ENCODE measurements at places on chromosomes 7 and 10. TPM values are rescaled to one million over a fixed set of nuclear protein-coding genes. Genes with fewer than 3 reads are reported as not detected.

Gene CTAGE8
- 0.31 TPM for total RNA-seq

Gene RADIL
- not detected for total RNA-seq

Gene CALCR
- total RNA-seq: not detected

Gene HOXA2
- not detected for total RNA-seq

Gene GATA3
- total RNA-seq: 7.6 TPM

Gene SAP25
- 25.2 TPM for total RNA-seq

Gene LIPK
- total RNA-seq: not detected

Gene TSPAN33
- total RNA-seq: 17.0 TPM

Gene SLC26A3
- not detected for total RNA-seq

Gene HELLS
- total RNA-seq: 96.8 TPM

Gene CPSF4
- total RNA-seq: 91.1 TPM

Gene VWA2
- total RNA-seq: not detected

Gene LEP
- not detected for total RNA-seq

Gene SPDYE9
- total RNA-seq: not detected

Gene C10orf95
- total RNA-seq: not detected

Gene PAX4
- total RNA-seq: not detected

Gene MCU
- 18.7 TPM for total RNA-seq

Gene ARHGAP22
- 1.8 TPM for total RNA-seq

Gene OPN1SW
- total RNA-seq: not detected

Gene SPDYE2
- total RNA-seq: 0.53 TPM

Gene ZNF479
- total RNA-seq: not detected

Gene NUPR2
- not detected for total RNA-seq

Gene TMEM196
- total RNA-seq: not detected

Gene STAG3
- 13.7 TPM for total RNA-seq

Gene AKR1C1
- 0.28 TPM for total RNA-seq

Gene ZPBP
- total RNA-seq: not detected

Gene TMUB1
- total RNA-seq: 73.1 TPM

Gene EGR2
- 14.3 TPM for total RNA-seq

Gene PALS2
- 12.7 TPM for total RNA-seq

Gene ECHDC3
- 1.3 TPM for total RNA-seq

Gene TUBB8
- total RNA-seq: not detected

Gene KLF14
- not detected for total RNA-seq

Gene ASB10
- not detected for total RNA-seq

Gene STEAP2
- total RNA-seq: 3.1 TPM

Gene CLIP2
- total RNA-seq: 12.2 TPM

Gene MUC12
- not detected for total RNA-seq
